GM23338 (cell line): ENCODE measurements at places on chromosomes 4 and X.

DNA sequence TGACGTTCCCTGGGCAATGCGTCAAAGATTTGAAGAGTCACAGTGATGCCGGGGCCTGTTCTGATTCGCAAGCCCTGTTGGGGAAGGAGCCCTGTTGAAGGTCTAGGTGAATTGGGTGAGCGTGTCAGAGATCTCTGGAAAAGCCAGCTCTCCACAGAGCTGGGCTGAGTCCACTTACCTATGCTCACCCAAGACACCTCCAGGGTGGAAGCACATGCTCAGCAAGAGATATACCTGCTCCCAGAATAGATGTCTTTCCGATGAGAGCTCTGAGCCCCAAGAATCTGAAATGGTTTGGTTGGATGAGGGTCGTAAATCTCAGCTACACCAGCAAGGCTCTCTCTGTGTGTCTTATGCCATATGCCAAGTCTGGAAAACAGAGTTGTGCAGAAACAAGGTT is 1.7 kb downstream of the GABRQ start:
- DNase-seq, result no peak

- peak; percentile 62 for DNase-seq
These were observed 136.2 kb upstream of the BMPR1B start for GRCh38 chr4:94621491-94622080.

DNA sequence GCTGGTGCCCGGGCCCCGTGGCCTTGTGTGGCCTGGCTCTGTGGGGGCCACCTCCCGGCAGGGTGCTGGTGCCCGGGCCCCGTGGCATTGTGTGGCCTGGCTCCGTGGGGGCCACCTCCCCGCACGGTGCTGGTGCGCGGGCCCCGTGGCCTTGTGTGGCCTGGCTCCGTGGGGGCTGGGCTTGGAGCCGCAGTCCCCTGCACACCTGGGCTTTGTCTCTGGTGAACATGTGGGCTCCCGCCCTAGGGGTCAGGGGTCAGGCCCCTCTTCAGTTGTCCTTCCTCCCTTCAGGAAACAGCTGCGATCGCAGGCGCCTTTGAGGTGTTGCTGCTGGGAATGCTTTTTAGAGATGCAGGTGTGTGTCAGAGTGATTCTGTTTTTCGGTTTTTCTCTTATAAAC is 17.2 kb downstream of the UVSSA start:
- DNase-seq, result no peak

GRCh38 chr4:93828332-93828994 is at the start of gene ATOH1:
ATOH1 (plus strand) TSS chr4:93828753; CDS start chr4:93828927, 174 bp downstream.
- DNase-seq, result peak; percentile 97

GRCh38 chr4:52248820-52249219 is 197.7 kb downstream of the SPATA18 start:
- no peak for DNase-seq

DNA sequence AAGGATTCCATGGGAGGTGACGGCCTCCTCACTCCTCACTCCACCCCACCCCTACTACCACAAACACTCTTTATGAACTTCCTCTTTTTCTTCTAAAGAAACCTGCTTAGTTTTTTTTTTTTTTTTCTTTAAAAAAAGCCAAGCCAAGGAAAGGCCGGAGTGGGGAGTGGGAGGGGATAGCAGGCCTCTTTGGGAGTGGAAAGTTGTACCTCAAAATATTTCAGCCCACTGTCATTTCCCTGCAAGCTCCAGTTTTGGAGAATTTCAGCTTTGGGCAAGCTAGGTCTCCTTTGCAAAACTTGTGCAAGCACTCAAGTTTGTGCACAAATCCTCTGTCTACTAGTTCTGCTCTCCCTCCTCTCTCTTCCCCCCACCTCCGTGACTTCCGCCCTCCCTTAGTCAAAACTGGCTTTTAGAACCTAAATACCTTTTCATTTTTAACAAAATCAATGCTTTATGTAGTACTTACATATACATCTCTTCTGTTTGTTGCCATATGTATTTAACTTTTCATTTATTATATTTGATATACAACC is 512 bp upstream of the ANTXR2 start:
- DNase-seq, result no peak

DNA sequence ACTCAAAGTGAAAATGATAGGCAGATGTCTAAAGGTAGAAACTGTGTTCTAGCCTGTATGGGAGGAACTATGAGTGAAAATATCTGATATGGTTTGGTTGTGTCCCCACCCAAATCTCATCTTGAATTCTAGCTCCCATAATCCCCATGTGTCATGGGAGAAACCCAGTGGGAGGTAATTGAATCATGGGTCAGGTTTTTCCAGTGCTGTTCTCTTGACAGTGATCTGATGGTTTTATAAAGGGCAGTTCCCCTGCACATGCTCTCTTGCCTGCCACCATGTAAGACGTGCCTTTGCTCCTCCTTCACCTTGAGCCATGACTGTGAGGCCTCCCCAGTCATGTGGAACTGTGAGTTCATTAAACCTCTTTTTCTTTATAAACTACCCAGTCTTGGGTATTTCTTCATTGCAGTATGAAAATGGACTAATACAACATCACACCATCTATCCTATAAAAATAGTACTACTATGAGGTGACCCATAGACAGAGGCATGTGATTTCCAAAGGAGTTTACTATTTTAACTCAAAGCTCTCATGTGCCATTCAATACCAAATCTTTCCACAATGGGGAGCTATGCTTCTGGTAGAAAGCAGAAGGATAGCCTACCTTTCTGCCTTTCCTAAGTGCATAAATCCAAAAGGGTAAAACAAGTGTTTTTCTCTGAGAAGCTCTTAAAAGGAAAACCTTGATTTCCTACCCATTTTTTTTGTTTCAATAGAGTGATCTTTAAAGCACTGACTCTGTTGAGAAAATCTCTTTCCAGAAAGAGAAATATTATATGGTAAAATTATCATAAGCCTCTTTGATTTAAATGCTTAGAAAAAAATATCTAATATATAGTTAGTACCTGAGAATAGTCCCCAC is 38.8 kb downstream of the SEC31A start:
- DNase-seq, result peak; percentile 77

DNA sequence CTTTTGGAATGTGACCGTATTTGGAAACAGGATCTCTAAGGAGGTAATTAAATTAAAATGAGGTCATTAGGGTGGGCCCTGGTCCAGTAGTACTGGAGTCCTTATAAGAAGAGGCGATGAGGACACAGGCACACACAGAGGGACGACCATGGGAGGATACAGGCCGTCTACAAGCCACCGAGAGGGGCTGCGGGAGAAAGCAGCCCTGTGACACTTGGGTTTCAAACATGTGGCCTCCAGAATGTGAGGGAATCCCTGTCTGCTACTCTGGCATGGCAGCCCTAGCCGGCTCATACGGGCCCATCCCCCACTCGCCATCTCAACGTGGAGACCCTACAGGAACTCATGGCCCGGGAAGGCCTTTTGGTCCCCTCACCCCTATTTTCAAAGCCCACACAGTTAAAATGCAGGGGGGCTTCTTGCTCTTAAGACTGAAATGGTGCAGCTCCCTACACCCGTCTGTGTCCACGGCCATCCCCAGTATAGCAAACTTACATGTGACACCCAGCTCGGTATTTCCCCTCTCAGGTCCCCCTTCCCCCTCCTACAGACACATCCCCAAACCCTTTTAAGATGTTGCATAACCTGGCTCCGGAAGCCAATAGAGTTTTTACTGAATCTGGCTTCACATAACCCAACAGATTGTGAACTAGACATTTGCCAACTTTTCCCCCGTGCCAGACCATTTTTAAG is 124.1 kb upstream of the TBL1X start:
- DNase-seq, result peak; percentile 27

- DNase-seq, result no peak
These were observed 175.0 kb upstream of the EPHA5 start for GRCh38 chr4:65845199-65845773.

GRCh38 chr4:99983289-99983943 is 33.3 kb upstream of the H2AZ1 start:
- DNase-seq, result no peak

GRCh38 chr4:8101213-8102075 is 57.2 kb downstream of the ABLIM2 start:
- no peak for DNase-seq
